Esophagus squamous epithelium (tissue), 5 donors: ENCODE measurements at places on chromosomes 2 and 18.

GRCh38 chr18:48920408-48921038 lies 30.2 kb downstream of the SMAD7 start:
- no peak for DNase-seq

GRCh38 chr2:115165529-115166109 lies 723.2 kb downstream of the DPP10 start:
- no peak for DNase-seq

DNA sequence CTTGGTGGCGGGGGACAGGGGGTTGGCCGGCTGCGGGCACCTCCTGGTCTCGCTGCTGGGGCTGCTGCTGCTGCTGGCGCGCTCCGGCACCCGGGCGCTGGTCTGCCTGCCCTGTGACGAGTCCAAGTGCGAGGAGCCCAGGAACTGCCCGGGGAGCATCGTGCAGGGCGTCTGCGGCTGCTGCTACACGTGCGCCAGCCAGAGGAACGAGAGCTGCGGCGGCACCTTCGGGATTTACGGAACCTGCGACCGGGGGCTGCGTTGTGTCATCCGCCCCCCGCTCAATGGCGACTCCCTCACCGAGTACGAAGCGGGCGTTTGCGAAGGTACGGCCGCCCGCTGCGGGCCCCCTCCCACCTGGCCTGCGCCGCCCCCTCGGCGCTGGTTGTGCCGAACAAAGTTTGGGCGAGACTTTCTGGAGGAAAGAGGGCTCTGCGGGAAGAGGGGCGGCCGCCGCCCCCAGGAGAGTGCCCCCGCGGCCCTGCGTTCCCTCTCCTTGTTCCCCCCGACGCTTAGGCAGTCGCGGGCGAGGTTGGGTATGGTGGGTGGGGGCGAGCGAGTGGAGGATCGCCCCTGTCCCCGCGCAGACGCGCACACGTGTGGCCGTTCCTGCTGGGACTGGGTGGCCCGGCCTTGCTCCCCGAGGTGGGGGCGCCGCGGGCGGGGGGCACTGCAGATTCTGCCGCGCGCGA lies 866 bp downstream of the CRIM1 start:
- no peak for DNase-seq

- no peak for DNase-seq
Measured at GRCh38 chr18:56722518-56722917, 71.4 kb downstream of the WDR7 start.

GRCh38 chr2:168355121-168355520 lies 101.0 kb upstream of the CERS6 start:
- DNase-seq: no peak

DNA sequence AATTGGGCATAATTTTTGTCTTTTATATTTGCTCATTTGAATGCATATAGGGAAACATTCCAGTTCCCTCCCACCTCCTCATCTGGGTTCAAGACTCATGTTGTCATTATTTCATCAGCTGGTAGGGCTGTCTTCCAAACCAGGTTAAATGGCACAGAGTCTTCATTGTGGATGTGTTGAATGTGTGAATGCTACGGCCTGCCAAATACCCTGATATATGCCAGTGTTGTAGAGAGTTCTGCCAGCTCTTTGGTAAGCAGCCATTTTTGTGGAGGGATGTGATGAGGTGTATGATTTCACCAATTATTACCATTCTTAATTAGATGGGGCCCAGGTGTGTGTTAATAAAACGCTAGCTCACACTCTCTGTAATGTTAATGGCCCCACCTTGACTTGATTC lies 121.7 kb downstream of the LYPD6B start:
- no peak for DNase-seq

GRCh38 chr18:61402726-61403125 lies 69.5 kb downstream of the CDH20 start:
- no peak for DNase-seq

- no peak for DNase-seq
Measured at GRCh38 chr2:168245074-168245825, 2.1 kb downstream of the STK39 start.

DNA sequence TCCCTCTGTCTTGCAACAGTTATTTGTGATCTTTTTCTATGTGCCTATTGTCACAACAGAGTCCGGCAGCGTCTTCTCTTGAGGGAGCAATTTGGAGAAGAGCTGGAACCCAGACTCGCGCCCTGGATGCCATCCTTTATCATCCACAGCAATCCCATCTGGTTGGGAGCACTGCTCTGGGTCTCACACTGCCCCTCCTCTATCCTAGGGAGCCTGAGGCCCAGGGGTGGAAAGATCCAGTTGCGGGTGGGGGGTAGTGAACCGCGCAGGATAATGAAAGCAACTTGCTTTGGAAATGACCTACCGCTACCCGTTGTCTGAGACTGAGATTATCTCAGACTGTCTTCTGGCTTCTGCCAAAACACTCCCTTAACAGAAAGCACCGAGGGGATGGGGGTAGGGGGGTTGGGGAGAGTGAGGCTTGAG lies 713 bp downstream of the WBP1 start:
- DNase-seq: no peak

GRCh38 chr2:236949089-236949905 lies 136.4 kb upstream of the COPS8 start:
- DNase-seq: no peak

- no peak for DNase-seq
Measured at GRCh38 chr2:135775420-135775819, 33.8 kb downstream of the UBXN4 start.

- DNase-seq: no peak
Measured at GRCh38 chr18:30992231-30992630, 50.3 kb downstream of the DSC3 start.

DNA sequence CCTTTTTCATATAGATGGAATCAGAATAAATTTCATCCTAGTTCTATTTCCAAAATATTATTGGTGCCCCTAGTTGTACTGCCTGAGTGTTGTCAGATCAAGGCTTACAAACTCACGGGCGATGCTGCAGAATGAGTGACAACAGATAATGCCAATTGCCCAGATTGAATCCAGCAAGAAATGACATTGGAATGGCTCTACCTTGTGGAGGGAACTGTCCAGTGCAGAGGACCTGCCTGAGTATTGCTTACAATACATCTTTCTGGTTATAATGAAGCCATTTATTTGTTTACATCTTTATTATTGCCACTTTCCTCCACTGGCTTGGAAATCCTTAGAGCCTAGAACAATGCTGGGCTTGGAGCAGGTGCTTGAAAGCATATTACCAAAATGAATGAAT lies 7.8 kb upstream of the IL1R2 start:
- DNase-seq: no peak

- peak; percentile 13 for DNase-seq
Measured at GRCh38 chr2:217434180-217434975, 568.4 kb downstream of the TNS1 start.

DNA sequence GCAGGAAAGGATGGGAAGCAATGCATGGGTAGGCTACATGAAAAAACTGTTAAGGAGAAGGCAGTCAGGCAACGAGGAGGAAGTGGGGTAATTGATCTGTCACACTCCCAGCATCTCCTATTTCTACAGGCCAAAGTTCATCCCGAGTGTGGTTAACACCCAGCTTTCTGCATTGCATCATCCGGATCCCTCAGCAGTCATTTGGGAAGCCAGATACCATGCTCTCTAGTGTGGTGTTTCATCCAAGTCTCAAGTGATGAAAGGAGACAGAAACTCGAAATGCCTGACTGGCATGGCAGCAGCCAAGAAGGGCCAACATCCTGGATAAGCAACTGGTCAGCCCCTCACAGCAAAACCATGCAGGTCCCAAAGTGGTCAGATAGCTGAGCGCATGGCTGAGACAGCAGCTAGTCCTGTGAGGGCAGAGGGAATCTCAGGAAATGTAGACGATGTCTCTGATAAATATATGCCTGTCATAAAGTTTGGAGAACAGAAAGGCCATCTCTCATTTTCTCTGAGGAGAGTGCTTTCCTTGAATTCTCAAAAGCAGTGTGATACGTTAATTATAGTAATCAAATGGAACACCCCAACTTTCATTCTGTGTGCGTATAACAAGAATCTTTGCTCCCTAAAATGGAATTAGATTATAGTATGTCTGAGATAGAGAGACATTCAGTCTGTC lies 24.8 kb upstream of the HNRNPA3 start:
- DNase-seq: no peak

- DNase-seq: no peak
Measured at GRCh38 chr2:230318190-230319121, 8.5 kb upstream of the SP140L start.

DNA sequence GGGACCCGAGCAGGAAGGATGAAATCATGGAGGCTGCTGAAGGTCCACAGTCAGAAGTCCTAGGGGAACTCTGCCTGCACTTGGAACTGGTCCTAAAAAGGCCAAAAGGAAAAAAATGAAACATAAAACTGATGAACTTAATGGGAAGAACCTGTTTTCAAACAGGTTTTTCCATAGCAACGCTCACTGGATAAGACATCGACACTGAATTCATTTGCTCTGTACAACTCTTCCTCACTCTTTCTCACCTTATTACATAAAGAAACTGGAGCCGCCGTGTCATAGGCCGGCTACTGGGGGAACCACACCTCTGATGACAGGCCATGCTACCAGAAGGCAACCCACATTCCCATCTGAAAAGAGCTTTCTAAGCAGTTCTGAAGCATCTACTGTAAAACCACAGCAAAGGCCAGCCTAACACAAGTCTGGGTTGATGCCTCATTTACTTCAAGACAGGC lies 83.6 kb downstream of the FARSB start:
- no peak for DNase-seq
